ENCODE measurements at places on chromosomes 2 and 18.

DNA sequence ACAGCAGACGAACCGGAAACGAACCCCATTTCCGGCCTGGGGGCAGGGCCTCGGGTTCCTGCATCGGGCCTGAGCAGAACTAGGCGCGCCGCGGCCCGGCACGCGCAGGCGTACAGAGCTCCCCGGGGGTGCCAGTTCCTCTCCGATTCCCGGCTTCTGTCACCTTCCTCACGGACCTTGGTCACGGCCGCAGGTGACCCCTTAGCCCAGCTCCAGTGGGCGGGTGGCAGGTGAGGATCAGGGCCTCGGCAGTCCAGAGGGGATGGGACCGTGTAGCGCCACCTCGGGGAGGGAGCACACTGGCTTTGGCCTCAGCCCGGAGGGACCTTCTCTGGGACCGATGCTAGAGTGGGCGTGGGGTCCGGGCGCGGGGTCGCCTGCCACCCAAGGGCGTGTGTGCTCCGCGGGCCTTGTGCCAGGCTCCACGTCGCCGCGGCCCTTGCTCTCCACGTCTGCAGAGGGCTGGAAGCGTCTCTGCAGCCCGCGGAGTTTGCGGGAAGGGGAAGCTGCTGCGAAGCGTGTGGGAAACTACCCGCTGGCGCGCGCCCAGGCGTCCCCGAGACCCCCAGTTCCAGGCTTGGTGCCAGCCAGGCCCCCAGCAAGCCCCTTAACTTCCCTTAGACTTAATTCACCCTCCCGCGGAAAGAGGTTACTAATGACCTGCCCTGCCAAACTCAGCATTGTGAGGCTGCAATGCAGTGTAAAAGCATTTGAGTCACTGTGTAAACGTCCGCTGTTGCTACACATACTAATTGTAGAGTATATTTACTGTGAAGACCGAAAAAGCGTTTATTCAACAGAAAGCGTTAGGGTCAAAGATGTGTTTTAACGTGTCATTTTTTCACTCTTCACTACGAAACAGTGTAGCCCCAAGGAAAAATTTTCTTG is at the start of gene TRAPPC12:
Gene TRAPPC12, plus strand, starts transcription at position 48 of the 888 bp plus-strand sequence. CDS start 7,930 bp downstream, outside the sequence.
- peak; percentile 97 for DNase-seq

DNA sequence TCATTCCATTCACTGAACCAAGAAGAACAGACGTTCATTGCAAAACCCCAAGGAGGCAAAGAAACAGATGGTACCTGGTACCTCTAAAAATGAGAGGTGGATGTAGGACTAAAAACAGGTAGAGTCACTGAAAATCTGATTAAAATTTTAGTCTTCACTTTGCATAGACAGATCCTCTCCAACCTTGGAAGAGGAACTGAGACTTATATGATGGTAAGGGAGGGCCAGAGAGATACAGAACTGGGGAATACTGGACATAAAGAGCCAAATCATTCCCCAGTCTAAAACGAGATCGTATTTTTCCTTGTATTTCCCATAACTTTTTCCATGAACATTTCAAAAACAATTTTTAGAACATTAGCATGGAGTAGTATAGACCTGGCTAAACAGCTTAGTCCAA is 59.7 kb upstream of the SPOPL start:
- no peak for DNase-seq

- DNase-seq: peak; percentile 38
These were observed 36.0 kb downstream of the KLHL29 start for GRCh38 chr2:23420840-23421476.

DNA sequence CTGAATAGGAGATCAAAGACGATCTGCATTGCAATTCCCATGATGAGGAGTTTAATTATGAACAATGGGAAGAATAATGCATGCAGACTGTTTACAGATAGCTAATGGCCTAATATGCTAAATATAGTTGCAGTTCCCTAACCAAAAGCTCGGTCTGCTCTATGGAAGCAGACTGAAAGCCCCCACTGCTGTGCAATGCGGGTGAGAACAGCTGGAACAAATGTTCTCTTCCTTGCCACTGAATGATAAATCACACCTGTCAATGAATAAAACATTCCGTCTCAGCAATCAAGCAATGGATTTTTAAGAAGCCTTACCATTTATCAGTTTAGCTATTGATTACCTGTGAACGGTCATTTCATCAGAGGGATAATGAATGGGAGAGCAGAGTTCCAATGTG is 704.5 kb upstream of the RAB6C start:
- no peak for DNase-seq

- no peak for DNase-seq
These were observed 52.7 kb downstream of the PTGR3 start for GRCh38 chr18:75156139-75156750.

DNA sequence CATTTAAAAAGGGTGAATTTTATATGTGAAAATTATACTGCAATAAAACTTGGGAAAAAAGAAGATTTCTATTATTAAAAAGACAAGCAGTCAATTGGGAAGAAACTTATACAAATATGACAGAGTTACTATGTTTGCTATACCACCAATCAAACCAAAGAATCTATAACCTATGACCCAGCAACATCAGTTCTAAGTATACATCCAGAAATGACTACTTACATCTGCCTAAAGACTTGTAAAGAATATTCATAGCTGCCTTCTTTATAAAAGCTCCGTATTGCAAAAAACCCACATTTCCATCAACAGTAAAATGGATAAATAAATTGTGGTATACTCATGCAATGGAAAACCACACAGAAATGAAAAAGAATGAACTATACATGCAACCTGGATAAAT is 32.9 kb upstream of the NABP1 start:
- DNase-seq: no peak

GRCh38 chr2:179890666-179891065 is 29.3 kb upstream of the ZNF385B start:
- DNase-seq: no peak

DNA sequence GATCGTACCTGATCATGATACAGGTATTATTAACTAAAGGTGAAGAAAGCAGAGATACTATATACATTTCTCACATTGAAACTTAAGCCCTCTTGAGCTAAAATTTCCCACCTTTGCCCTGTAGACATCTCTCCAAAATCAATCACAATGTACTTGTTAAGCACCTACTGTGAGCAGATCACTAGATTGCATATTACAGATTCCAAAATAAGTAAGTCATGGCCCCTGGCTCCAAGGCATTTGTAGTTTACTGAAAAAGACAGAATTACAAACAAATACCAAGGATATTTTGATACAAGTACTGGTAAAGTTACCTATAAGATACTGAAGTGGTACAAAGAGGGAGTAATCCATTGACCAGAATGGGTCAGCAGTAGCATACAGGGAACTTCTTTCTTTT is 455.3 kb downstream of the STK39 start:
- no peak for DNase-seq

GRCh38 chr2:58339548-58340243 is 98.6 kb upstream of the FANCL start:
- DNase-seq: no peak

GRCh38 chr18:39225373-39225772 is 1659.8 kb upstream of the CELF4 start:
- DNase-seq: peak; percentile 22

DNA sequence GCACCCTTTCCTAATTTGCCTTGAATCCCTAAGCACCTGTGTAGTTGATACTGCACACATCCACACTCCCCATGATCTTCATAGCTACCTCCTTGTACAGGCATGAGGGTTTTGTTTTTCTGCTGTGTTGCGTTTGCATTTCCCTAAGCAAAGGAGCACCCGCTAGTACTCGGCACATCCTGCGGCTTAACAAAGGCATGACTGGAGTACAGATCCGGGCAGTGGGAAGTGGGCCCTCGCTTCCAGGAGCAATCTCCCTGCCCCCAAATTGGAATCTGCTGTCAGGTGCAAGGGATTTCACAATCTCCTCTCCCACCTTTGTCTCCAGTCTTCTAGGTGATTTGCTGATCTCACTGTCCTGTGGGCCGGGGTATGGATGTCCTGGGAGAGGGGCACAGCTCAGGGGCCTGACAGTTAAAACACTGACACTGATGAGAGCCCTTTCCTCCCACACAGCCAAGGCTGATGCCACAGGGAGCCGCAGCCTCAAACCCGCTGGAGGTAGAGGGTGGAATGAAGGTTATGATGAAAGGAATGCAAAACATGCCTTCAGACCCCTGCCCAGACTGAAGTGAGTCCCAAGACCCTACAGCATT is 98.7 kb upstream of the THOC1 start:
- no peak for DNase-seq

- DNase-seq: no peak
These were observed 231.3 kb downstream of the ZRANB3 start for GRCh38 chr2:135299658-135300244.

- no peak for DNase-seq
These were observed 155.7 kb downstream of the RDH14 start for GRCh38 chr2:18404708-18405107.

- DNase-seq: no peak
These were observed 192.0 kb downstream of the MTX2 start for GRCh38 chr2:176461098-176461808.

- no peak for DNase-seq
These were observed 333.0 kb downstream of the SUCLG1 start for GRCh38 chr2:84126084-84126483.

GRCh38 chr2:195649629-195650190 is 7.3 kb upstream of the SLC39A10 start:
- no peak for DNase-seq

- no peak for DNase-seq
These were observed 182.4 kb downstream of the CELF4 start for GRCh38 chr18:37383036-37383785.

GRCh38 chr2:28231110-28231631 is 161.5 kb upstream of the FOSL2 start:
- no peak for DNase-seq

- peak; percentile 96 for DNase-seq
These were observed 567.0 kb upstream of the SOX11 start for GRCh38 chr2:5125017-5125730.

DNA sequence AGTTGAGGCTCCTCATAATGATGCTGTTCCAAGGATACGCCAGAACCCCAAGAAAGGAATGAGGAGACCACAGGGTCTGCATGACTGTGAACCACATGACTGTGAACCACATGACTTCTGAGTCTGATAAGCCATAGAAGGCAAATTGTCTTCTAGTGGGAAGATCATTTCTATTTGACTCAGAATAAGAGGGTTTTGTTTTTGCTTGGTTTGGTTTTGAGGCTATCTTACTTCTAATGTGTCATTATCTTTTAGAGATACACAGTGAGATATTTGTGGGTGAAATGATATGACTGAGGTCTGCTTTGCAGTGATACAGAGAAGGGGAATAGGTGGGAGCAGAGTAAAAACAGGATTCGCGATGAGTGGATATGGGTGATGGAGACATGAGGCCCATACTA is 28.9 kb upstream of the BCL2L11 start:
- no peak for DNase-seq

DNA sequence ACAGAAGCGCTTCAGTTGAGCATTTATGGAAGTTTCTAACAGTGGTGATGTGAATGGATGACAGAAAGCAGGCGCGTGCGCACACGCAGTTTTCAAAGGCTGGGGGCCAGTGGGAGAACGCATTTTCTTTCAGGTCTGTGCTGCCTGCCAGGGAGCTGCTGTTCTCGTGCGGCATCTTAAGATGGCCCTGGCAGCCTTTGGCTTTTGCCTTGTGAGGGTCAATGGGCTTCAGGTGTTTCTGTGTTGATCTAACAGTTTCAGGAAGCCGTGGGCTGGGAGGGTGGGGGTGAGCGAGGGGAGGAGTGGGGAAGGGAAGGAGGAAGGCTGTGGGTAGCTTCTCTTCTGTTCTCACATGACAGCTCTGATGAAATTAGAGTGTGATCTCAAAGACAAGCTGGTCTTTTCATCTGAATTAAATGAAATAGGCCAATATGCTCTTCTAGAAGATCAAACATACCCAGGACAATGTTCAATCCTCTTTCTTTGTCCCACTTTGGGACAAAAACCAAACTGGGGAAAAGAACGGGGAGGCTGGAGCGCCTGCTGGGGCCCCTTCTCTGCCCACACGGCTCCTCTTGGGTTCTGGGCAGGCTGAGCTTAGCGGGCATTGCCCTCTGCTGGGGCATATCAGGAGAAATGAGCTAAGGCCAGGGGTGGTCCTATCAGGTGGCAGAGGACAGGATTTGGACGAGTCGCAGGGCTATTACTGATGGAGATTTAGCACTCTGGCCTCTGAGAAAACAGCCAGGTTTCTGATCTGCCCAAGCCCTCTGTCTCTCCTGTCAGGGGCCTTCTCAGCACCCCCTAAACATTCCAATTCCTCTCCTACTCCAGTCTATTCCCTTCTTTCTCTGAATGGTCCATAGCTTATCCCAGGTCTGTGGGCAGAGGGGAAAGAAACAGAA is 126.2 kb upstream of the LGALSL start:
- DNase-seq: peak; percentile 25

All from NCI-H345 (cell line).